Hematopoietic multipotent progenitor cell treated with erythropoietin and hydrocortisone succinate and interleukin-3 and kit ligand, for 15 days (in vitro differentiated cells): ENCODE measurements at places on chromosomes 2 and 18.
A peak's percentile ranks its signal among the peaks of the same experiment; 100 is the strongest.

DNA sequence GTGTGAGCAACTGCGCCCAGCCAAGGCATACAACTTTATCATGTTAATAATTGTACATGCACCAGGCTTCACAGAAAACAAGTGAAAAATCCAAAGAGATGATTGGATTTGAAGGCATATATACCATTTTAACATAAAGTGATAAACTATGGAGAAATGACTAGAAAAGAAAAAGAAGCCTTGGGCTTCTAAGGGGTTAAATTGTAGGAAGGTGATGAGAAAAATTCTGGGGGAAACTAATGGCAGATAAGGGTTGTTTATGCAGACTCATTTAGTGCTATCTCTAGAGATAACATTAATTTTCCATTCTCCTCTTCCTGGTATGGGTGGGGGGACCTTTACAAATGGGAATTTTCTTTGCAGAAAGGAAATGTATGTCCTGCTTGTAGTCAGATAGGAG lies 154.0 kb downstream of the TMEM17 start:
- DNase-seq, result no peak

GRCh38 chr2:69253611-69254301 lies 133.3 kb downstream of the GFPT1 start:
- DNase-seq, result no peak

- DNase-seq, result no peak
Measured at GRCh38 chr2:40329739-40330030, 122.2 kb downstream of the SLC8A1 start.

GRCh38 chr2:199958014-199958413 lies 2.6 kb downstream of the MAIP1 start:
- no peak for DNase-seq

GRCh38 chr18:55910296-55910695 lies 322.3 kb upstream of the TCF4 start:
- no peak for DNase-seq

DNA sequence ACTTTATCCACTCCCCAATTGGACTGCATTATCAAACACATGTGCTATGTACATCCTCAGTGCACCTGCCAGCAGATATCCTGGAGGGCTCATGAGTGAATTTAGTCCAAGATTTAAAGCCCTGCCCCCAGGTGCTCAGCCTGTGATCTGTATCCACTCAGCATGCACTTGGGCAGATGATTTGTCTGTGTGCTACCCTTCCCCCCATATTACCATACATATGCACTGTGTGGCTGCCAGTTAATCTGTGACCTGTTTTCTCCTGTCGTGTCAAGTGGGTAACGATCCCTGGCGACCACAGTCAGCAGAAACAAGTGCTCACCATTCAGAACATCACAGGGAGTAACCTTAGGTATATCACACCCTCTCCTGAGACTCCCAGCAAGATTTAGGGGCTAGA lies 10.2 kb downstream of the NAGK start:
- no peak for DNase-seq

DNA sequence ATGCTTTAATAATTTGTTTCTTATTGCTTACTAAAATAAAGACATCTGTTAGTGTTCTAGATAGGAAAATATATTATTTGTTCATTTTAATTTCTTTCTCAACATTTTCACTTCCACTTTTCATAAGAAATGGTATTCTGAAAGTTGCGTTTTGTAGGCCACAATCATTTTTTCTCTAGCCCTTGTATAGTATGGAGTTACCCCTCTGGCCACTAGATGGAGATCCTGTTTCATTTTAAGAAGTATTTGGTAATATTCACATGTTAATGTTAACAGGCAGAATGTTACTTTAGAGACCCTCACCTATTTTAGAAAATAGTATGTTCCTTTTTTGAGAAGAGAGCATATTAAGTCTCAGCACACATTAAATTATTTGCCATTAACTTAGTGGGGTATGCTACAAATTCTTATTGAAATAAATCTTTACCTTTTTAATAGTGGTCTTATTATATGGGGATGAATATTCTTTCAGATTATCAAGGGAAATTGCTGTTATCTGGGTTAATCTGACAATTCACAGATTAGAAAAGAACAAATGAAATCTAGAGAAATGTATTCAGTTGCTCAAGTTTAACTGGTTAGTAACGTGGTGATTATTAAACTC lies 73.9 kb upstream of the TTC27 start:
- DNase-seq, result peak; percentile 58
